HS-27A (cell line): ENCODE measurements at places on chromosomes 4 and X.
A peak's percentile ranks its signal among the peaks of the same experiment; 100 is the strongest.

DNA sequence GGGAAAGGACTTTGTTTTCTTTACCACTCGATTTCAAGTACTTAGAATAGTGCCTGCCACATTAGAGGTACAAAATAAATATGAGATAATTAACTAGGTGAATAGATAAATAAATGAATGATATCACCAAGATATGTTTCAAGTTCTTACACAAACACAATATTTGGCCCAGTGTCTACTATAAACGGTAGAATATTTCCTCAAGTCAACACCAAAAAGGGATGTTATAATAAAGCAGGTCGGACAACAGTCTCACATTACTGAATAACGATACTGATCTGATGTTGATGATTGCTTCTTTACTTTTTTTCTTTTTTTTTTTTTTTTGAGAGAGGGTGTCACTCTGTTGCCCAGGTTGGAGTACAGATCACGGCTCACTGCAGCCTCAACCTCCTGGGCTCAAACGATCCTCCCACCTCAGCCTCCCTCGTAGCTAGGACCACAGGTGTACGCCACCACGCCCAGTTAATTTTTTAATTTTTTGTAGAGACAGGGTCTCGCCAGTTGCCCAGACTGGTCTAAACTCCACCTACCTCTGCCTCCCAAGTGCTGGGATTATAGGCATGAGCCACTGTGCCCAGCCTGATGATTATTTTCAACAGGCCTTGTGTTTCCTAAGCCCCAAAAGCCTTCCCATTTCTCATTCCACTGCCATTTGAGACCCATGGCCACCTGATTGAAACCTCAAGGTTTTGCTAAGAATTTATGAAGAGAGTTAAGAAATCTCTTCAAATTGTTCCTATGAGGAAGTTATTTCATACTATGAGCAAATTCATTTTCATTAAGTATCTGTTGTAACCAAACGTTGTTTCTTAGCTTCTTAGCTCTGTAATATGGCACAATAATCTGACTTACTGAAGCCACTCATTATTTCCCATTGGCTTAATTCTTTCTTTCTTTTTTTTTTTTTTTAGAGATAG lies 2.3 kb downstream of the MANBA start:
- DNase-seq: no peak

- DNase-seq: peak; percentile 67
Measured at GRCh38 chr4:141802333-141802732, 165.9 kb downstream of the IL15 start.

DNA sequence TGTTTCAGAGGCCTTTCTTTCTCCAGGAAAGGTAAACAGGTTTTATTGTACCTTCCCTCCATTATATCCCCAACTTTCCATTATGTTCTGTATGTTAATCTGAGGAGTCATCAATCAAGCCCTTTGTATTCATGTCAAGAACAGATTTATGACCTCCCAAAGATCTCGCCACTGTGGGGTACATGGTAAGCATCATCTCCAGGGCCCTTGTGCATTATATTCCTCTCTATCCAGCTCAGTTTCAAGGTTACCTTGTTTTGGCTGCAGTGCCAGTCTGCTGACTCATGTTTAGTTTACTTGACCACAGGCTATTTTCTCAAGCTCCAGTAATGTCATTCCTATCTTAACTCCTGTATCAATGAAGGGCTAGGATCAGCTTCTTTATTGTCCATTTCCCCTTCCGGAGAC lies 125.1 kb upstream of the FRMPD4 start:
- peak; percentile 20 for DNase-seq

DNA sequence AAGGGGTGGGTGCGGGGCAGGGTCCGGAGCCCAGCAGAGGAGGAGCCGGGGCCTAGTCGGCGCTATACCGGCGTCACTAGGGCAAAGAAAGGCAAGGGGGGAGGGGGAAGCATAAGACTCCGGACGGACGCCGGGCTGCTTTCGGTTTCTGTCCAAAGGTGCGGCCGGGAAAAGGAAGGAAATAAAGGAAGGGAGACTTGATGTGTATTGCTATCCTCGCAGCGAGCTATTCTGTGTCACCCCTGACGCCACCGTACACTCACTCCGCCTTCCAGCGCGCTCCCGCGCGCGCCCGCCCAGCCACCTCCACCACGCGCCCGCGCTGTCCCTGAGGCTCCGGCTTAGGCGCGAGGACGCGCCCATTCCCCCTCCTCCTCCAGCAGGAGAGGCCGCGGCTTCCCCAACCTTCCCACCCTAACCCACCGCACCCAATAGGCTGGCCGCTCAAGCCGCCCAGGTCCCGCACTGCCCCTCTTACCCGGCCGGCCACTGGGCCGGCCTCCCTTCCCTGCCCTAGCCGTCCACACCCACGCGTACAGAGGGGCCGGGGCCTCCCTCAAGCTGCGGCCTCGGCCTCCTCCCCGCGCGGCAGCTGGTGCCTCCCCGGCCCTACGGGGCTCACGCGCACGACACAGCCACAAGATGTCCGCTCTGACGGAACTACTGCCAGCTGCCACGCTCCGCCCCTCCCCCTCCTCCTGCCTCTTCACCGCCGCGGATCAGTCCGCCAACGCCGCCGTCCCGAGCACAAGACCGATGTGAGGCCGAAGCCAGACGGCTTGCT lies at the start of gene UBE2D3:
Gene UBE2D3 (minus strand): TSS at position 662 of the 784 bp plus-strand sequence. CDS start 1,043 bp downstream, outside the sequence.
- DNase-seq: peak; percentile 93

DNA sequence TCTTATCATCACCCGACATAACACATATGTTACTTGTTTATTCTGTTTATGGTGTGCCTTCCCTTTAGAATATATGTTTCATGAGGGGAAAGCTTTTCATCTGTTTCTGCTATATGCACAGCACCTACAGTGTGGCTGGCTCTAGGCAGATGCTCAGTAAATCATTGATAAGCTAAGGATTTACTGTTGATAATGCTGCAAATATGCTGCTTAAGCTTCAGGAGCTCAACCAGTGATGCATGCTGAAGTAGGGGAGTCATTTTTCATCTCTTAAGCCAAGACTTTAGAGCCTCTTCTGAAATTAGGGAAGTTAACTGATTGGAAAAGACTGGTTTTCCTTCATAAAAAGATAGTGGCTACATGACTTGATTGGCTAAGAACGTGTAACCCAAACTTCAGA lies 16.4 kb downstream of the FAT4 start:
- no peak for DNase-seq

- DNase-seq: no peak
Measured at GRCh38 chr4:113157086-113157857, 107.8 kb downstream of the ANK2 start.

DNA sequence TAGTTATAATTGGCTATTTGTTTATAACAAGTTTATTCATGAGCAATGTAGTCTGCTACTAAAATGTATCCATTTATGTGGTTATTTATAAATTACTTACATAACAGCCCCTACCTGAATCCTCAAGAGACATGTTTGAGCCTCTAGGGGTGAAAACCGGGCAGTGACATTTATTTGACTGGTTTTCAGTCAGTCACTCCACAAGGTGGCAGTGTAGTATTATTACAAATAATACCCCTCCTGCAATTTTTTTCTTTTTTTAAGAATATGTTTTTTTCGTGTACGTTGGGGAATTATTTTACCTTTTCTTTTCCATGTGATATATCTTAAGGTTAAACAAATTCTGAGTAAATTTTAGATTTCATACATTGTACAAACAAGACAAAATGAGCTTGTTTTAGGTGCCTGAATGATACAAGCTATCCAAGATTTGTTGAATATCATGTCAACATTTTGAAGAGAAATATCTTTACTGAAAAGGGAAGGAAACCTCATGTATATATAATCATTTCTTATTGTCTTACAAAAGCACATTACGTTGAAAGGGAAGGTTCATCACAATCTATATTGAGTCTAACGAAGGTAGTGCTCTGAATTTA lies 598.7 kb upstream of the TECRL start:
- peak; percentile 48 for DNase-seq

GRCh38 chr4:3424522-3425095 lies 17.2 kb upstream of the HGFAC start:
- no peak for DNase-seq

DNA sequence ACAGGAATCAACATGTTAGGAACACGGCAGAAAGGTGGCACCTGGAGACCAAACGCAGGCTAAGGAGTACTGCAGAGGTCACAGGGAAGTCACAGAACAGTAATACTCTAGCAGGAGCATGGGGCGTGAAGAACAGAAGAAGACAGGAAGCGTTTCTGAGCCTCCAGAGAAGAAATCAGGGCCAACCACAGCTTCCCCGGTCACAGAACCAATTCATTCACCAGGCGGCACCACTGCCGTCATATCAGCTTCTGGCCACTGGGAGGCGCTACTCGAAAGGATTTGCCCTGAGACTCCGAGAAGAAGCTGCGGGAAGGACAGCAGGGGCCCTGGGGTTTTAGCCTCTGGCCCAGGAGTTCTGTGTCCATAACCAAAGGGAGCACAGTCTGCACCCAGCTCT lies 78.0 kb upstream of the DRD5 start:
- no peak for DNase-seq

DNA sequence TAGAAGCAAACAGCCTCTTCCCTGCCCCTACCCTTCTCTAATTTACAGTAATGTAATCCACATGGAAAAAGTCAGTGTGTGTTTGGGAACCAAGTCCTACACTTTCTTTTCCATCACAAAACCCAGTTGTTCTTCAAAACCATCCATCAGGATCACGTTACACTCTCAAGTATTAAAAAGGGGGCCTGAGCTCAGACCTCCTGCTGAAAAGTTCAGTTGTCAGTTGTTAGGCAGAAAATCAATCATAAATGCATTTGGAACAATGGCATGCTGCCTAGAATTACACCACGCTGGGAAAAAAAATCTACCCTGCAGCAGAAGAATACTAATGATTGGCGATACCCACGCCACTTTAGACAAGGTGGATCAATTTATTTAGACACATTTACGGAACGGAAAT lies 236.5 kb downstream of the PARM1 start:
- DNase-seq: no peak

DNA sequence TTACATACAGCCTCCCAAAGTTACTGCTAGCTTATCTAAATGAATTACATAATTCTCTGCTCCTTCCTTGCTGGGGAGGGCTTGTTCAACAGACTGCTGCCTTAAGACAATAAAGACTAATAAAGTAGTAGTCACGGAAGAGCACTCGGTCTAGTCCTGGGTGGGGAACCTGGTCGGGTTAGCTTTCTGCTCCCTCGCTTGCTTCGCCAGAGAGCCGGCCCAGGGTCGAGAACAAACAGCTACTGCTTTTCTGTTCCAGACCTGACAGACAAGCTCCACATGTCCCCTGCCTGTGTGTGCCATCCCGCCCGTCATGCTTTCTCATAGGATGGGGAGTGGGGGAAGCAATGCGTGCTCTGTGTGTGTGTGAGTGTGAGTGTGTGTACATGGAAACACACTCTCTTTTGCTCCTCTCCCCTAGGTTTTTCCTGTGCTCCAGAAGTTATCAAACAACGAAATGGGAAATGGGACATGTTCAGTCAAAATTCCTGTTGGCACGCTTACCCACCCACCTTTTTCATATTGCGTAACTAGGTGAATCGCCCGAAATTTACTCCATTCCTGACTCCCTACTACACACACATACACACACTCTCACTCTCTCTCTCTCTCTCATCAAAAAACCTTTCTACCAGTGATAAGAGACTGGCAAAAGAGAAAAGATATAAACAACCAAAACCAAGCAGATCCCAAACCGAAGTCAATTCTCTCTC lies 1.3 kb downstream of the NPY1R start:
- no peak for DNase-seq

DNA sequence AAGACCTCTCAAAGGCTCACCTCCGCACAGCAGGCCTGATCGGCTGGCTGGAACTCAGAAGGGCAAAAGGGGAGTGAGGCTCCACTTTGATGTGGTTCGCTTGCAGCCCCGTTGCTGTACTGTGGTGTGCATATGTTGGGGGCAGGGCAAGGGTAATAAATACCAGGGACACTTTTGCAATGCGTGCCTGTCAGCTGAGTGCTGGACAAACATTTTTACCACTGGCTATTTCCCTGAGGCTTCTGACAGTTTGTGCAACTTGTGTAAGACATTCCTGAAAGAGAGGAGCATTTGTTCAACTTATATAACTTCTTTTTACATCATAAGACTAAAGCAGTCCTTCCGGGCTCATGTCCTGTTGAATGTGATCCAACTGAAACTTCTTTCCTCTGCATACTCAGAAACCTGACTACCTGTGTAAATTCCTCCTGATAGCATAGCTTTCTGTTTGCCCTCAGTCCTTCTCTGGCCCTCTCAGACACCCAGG lies 82.3 kb downstream of the SPRY1 start:
- no peak for DNase-seq

- no peak for DNase-seq
Measured at GRCh38 chr4:142016031-142016430, 379.6 kb downstream of the IL15 start.

- DNase-seq: no peak
Measured at GRCh38 chr4:152115794-152116193, 355.0 kb upstream of the GATB start.

DNA sequence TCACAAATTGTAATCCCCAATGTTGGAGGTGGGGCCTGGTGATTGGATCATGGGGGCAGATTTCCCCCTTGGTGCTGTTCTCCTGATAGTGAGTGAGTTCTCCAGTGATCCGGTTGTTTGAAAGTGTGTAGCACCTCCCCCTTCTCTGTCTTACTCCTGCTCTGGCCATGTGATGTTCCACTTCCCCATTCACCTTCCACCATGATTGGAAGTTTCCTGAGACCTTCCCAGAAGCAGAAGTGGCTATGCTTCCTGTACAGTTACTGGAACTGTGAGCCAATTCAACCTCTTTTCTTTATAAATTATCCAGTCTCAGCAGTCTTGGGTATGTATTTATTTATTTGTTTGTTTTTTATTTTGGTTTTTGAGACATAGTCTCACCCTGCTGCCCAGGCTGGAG lies 143.2 kb downstream of the CPE start:
- DNase-seq: no peak

- DNase-seq: peak; percentile 8
Measured at GRCh38 chrX:115894087-115894486, 276.5 kb upstream of the AGTR2 start.

DNA sequence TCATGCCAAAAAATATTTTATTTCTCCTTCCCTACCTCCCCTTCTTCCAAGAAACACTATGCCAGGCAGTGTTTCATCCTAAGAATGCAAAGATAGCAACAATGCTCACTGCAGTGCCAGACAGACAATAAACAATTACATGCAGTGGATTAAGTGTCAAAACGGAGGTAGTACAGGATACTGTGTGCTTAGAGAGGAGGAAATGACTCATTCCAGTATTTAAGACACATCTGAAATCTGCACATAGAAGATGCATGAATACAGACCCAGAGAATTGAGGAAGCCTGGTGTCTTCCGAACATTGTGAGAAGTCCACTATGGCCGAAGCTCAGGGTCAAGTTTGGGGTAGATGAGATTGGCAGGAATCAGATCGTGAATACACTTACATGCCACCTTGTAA lies 326.4 kb downstream of the PPP3CA start:
- no peak for DNase-seq
